ENCODE measurements at places on chromosomes 1 and 21.

DNA sequence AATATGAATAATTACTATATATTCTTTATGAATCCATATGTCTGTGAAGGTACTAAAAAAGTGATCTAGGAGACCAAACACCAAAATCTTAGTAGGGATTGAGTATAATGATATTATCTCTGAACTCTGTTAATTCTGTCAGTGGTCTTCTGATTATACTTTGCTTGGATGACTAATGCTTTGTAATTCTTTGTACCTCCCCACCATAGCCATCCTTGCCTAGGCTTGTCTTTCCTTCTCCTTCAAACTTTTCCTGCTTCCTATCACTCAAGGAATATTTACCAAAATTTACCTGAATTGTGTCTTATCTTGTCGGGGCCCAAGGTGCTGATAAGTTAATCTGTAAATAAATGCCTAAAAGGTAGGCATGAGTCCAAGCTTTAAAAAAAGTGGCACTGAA, 845 bp upstream of the RGS5 start:
- no peak for DNase-seq

DNA sequence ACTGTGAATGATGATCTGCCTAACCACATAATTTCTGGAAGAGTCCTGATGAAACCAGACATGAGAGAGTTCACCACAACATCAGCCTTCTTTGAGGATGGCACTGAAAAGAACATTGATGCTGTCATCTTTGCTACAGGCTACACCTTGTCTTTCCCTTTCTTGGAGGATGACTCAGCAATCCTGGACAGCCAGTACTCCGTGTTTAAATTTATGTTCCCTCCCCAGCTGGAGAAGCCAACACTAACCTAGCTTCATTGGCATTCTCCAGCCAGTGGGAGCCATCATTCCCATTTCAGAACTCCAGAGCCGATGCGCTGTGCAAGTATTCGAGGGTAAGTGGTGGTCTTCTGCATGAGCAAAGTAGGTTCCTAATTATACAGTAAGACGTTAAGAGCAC, 164.1 kb upstream of the POGK start:
- no peak for DNase-seq

GRCh38 chr1:94121411-94121821, 468 bp upstream of the ABCA4 start:
- peak; percentile 63 for DNase-seq

GRCh38 chr1:179228783-179229213, 679 bp downstream of the ABL2 start:
- DNase-seq = peak; percentile 57

DNA sequence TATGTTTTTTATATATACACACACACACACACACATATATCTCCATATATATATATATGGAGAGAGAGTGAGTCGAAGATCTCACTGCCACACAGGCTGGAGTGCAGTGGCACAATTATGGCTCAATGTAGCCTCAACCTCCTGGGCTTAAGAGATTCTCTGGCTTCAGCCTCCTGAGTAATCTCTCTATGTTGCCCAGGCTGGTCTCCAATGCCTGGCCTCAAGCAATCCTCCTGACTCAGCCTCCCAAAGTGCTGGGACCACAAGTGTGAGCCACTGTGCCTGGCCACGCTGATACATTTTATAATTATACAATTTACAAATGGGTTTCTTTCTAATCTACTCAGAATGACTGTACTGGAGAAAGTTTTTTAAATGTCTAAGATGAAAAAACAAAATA, 664.2 kb downstream of the PTPRC start:
- DNase-seq = no peak

GRCh38 chr1:158943059-158943458, 11.7 kb downstream of the PYHIN1 start:
- no peak for DNase-seq

- no peak for DNase-seq
These were observed 1040.7 kb upstream of the B3GALT2 start for GRCh38 chr1:194227161-194227560.

- no peak for DNase-seq
These were observed 54.6 kb upstream of the PRDX6 start for GRCh38 chr1:173422456-173422976.

GRCh38 chr21:20404915-20405314, 593.3 kb upstream of the NCAM2 start:
- no peak for DNase-seq

- no peak for DNase-seq
These were observed 28.8 kb downstream of the SERBP1 start for GRCh38 chr1:67401443-67401842.

- no peak for DNase-seq
These were observed 9.2 kb upstream of the TACSTD2 start for GRCh38 chr1:58586271-58586670.

DNA sequence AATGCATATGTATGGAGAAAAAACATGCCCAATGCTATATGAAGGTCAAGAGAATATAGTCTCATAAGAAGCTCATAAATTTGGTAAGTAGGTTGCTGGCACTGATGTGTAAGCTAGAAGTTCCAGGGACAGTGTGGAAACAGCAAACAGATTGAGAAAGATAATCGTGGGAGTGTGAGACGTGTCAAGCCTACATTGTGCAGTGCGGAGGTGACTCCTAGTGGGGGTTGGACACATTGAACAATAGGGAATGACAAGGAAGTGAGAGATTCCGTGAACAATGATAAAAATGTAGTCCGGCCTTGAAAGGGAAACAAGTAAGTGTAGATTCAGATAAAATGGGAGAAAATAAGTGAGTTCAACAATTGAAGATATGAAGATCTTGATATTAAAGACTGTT, 788.4 kb upstream of the PRMT6 start:
- no peak for DNase-seq

DNA sequence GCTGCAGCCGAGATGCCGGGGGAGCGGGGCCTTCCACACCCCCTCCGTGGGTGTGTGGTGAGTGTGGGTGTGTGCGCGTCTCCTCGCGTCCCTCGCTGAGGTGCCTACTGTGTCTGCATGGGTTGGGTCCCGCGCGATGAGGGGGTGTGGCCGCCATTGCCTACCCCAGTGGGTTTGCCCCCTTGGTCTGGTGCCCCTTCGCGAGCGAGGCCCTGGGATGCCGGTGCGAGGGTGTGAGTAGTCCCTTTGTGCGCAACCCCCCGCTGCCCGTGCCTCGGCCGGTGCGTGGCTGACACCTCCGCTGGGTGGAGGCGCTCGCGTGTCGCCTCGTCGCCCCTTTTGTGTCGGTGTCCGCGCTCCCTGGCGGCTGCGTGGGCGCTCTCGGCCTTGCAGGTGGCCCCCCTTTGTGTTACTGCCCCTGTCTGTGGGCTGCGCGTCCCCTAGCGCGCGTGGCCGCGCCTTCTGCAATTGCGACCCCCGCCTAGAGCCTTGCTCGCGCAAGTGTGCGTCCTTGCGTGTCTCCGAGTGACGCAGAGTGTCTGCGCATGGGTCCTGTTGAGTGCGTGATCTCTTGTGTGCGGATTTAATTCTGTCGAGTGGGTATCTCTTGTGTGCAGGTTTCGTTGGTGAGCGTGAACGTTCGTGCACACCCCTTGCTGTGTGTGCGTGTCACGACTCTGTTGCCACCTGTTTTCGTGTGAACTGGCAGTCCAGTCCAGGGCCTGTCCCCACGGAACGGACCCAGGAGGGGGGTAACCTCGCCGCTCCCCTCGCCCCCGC, 553 bp downstream of the TTC3 start:
- DNase-seq = peak; percentile 69

GRCh38 chr1:41983451-41983850, 64.7 kb upstream of the HIVEP3 start:
- no peak for DNase-seq

- no peak for DNase-seq
These were observed 241.0 kb upstream of the SNX7 start for GRCh38 chr1:98420376-98421084.

DNA sequence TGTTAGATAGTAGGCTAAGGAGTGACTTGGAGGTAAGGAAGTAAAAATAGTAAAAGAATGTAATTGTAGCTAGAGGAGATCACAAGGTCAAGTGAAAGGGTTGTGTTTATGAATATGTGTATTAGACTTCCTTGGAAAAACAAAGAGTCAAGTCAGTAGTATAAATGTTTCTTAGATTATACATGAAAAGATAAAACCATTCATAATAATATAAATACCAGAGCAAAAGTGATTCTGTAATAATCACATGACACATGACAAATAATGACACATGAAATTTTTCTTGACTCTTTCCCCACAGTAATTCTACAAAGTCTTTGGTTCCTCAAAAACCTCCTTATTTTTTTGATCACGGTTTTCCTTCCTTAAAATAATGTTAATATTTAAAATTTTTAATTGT, 56.4 kb downstream of the IVNS1ABP start:
- no peak for DNase-seq

DNA sequence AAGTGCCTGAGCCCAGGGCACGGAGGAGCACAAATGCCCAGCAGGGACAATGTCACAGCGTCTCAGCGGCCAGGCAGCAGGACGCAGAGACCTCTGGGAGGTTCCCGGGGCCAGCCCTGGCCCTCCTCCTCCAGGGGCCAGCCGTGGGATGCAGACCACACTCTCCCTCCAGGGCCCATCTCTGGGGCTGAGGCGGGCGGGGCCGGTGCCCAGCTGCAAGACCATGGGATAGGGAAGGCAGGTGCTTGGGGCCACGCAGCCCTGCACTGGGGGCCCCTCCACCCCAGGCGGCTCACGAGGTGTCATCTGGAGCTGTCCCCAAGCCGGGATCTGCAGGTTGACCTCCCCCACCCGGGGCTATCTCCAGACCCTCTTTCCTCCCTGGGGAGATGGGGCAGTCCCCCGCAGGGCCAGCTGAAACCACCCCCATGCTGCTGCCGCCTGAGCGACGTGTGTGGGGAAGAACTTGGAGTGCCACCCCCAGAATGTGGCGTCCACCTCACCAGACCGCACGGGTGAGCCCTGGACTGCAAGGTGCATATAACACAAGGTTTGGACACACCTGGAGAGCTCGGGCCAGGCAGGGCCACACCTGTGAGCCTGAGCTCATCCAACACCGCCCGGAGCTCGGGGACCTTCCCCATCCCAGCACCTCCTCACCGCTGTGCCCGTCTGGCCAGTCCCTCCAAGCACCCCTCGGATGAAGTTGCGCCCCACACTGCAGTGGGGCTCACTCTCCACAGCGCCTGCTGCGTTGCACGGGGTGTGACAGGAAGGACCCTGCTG, 4.1 kb upstream of the TTLL10 start:
- no peak for DNase-seq

DNA sequence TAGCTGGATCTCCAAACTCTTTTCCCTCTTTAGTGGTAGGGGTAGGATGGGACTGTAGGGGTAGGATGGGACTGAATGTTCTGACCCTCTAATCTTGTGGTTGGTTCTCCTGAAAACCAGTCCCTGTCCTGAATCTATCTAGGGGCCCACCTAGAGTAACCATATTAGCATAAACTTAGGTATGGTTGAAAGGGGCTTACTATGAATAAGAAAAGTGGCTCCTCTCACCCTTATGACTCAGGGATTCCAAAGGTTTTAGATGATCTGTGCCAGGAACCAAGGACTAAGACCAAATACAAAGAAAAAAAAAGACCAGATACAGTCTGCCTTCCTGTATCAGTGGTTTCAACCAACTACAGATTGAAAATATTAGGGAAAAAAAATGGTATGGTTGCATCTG, 28.9 kb downstream of the RNF2 start:
- DNase-seq = no peak

- DNase-seq = peak; percentile 58
These were observed 38.2 kb upstream of the KCND3 start for GRCh38 chr1:112027696-112028095.

- DNase-seq = no peak
These were observed 114.4 kb upstream of the VAMP3 start for GRCh38 chr1:7656557-7657215.

DNA sequence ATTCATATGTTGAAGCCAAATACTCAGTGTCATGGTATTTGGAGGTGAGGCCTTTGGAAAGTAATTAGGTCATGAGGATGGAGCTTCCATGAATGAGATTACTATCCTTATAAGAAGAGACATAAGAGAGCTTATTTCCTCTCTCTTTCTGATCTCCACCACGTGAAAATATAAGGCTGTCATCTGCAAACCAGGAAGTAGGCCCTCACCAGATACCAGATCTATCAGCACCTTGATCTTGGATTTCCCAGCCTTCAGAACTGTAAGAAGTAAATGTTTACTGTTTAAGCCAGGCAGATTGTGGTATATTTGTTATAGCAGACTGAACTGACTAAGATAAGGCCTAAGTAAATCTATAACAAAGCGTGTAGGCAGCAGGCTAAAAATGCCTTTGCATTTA, 25.3 kb downstream of the RBM11 start:
- DNase-seq = no peak

DNA sequence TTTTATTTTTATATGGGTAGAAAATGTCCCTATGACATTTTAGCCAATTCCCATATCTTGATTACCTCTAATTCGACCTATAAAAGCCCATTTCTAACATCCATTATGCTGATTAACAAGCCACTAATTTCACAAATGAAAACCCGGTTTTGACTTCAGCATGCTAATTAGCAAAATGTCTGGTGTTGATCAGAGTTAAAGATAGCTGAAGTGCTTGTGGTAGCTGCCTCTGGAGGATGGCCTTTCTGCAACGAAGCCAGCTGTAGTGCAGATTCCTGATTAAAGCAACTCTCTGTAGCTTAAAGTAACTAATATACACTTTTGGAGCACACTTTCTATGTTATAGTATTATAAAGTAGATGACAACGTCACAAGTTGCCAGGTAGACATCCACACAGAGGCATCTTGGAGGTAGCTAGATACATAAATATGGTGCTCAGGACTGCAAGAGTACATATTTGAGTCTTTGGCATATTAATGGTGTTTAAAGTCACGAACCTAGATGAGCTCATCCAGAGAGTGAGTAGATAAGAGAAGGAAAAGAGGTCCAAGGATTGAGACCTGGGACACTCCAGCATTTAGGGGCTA, 239.5 kb downstream of the BRINP2 start:
- DNase-seq = no peak

DNA sequence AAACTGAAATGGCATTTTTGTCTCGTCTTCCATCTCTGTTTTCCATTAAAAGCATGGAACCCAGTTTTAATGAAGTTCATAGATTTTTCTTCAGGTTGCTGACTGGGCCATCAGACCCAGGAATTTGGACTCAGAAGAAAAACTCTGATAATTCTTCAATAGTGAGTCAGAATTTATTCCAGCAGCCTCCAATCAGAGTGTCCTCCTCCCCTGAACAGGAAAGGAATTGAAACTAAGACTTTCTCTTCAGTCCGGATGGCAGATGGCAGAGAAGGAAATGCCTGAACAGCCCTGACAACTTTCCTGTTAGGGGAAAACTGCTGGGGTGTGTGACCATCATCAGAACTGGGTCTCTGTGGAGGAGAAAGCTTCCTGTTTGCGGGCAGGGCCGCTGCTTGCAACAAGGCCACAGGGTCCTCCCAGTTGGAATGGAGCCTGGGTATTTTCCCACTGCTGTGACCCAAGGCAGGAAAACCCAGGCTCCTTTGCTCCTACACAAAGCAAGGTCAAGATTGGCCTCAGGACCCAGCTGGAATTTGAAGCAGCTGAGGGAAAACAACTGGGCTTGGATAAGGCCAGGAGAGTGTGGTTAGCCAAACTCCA, 20.7 kb downstream of the CD34 start:
- DNase-seq = no peak
